ENCODE measurements at places on chromosomes 3 and 15.

DNA sequence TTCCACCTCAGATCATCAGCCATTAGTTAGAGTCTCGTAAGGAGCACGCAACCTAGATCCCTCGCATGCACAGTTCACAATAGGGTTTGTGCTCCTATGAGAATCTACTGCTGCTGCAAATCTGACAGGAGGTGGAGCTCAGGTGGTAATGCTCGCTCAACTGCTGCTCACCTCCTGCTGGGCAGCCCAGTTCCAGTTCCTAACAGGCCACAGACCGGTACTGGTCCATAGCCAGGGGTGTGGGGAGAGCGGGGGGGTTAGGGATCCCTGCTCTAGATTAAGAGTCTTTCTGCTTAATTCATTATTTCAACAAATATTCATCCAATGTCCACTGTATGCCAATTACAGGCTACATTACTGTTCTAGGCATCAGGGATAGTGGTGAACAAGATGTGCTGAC lies 170.4 kb upstream of the KBTBD8 start:
- no peak for DNase-seq

- DNase-seq: no peak
Observed at GRCh38 chr3:195269375-195270078, 1.4 kb downstream of the XXYLT1 start.

- DNase-seq: no peak
Observed at GRCh38 chr3:132800958-132801357, 78.7 kb upstream of the NPHP3 start.

DNA sequence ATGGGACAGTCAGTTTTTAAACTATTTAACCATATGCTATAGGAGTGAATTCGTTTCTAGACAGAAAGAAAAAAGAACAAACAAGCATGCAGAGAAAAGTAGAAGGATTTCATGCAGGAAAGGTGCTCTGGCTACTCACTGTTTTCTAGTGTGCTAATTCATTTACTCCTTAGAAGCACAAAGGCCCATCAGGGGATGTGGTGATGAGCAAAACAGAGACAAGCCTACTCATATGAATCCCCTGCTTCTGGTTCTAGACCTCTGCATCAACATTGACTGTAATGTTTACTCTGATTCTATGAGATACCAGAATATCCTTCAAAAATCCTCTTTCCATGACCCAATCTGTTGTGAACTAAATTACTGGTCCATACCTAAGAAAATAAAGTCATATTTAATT lies 801.9 kb downstream of the PLOD2 start:
- no peak for DNase-seq

GRCh38 chr3:109356442-109357155 lies 19.3 kb upstream of the DPPA4 start:
- no peak for DNase-seq

DNA sequence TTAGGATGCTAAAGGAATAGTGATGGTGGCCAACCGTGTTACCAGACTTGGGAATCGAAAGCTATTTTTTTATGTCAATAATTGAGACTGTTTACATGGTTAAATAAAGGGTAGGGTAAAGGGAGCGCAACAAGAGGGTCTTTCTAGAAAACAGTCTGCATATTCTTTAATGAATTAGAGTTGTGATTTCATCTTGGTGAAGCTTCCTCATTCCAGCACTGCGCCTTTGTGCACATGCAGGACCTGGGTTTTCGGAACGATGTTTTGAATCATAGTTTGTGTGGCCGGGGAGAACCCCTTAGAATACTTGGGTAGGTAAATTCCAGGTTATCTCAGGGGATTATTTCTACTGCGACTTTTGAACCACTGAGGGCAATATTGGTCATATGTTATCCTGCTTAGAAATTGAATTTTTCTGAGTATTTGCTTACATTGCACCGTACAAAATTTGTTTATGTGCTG lies 1.3 kb downstream of the PIK3CA start:
- DNase-seq: no peak

Data from NCI-H1436 (cell line).